ENCODE measurements at places on chromosomes 4 and X.

- DNase-seq, result no peak
Measured at GRCh38 chr4:20544645-20545044, 155.6 kb upstream of the PACRGL start.

GRCh38 chr4:94480362-94480951 lies 28.7 kb downstream of the PDLIM5 start:
- DNase-seq, result no peak

DNA sequence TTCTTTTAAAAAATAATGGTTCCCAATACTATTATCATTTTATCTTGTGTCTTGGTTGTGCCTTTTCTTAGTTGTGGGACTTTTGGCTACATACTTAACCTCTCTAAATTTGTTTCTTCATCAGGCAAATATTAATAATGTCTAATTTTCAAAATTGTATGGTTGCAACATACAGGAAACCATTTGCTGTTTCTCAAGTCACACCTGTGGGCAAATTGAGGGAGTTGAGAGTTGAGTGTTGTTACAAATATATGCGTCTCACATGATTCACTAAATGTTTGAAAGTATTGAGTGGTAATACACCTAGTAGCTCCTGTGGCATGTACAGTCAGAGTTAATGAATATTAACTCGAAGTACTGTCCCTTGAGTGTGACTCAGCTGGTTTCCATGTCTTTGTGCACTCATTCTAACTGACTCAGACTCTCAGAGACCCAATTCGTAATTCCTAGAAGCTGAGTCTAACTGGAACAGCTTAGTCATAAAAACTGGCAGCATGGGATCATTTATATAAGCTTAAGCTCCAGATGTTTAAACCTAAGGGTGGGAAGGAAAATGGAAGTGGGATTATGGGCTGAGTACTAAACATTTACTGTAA lies 802.4 kb downstream of the TRIML1 start:
- DNase-seq, result no peak

GRCh38 chrX:46599051-46599560 lies 25.5 kb downstream of the CHST7 start:
- no peak for DNase-seq

GRCh38 chrX:35251226-35251625 lies 308.6 kb downstream of the FAM47B start:
- no peak for DNase-seq

DNA sequence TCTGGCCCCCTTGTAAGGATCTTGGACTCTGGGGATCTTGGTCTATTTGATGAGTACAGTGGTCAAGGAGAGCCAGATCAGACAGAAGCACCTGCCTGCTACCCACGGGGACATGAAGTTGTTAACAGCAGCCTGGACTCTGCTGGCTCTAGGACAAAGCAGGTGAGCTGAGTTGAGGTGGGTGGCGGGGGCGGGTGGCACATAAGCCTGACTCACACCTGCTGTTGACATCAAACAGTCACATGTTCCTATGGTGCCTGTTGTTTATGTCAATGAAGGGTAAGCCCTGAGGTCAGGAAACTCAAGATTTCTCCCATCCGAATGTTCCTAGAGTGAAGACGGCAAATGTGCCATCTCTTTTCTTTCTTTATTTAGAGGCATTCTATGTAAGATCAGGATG lies 50.1 kb upstream of the CLNK start:
- DNase-seq, result no peak

DNA sequence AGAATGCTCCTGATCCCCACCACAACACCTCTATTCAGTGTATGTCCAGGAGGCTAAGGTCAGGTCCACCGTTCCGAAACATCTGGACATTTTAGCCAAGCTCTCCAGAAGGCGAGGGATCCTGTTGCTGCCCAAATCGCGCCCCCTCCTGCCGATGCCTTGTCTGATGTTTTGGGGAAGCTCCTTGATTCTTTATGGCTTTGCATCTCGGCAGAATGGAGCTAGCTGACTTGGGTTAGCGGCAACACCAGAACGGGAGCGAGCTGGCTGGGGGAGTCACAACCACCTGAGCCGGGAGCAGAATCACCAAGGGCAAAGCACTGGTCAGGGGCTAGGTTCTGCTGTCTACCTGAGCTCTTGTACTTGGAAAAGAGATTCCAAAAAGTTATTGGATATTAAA lies 6.6 kb upstream of the POU3F4 start:
- DNase-seq, result no peak

GRCh38 chr4:103443324-103443723 lies 245.2 kb upstream of the CENPE start:
- no peak for DNase-seq

DNA sequence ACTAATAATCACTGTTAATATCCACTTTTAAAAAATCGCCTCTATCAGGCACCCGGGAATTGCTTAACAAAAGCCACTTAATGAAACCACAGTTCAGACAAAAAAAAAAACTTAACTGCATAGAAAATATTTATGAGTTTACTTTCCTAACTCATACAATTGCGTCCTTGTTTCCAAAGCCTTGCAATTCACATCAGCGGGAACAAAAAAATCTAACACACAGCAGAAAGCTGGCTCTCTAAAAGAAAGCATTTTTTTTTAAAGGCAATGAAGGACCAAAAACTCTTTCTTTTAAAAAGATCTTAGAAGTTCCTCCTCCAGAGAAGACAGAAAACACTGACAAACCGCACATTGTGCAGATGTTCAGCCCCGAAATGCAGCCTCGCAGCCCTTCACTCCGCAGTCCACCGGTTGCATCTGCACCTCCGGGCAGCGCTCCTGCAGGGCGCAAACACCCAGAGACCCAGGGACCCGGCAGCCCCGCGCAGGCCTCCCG lies 812 bp downstream of the FAT1 start:
- no peak for DNase-seq

DNA sequence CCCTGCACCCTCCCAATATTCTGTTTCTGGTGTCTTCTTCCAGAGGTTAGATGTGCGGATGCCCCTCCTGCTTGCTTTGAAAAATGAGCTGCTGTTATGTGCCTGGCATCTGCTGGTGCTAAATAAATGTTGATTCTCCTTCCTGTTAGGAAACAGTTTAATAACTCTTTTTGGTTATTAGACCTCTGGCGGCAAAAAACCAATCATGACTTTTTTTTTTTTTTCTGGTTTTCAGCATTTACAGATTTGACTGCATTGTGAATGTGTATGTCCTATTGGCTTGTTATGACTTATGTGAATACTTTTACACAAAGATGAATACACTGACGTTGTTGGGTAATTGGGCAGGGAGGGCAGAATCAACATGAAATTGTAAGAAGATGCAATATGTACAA lies 13.6 kb upstream of the TMEM156 start:
- no peak for DNase-seq

- DNase-seq, result no peak
Measured at GRCh38 chrX:9729171-9729885, 36.3 kb downstream of the GPR143 start.

DNA sequence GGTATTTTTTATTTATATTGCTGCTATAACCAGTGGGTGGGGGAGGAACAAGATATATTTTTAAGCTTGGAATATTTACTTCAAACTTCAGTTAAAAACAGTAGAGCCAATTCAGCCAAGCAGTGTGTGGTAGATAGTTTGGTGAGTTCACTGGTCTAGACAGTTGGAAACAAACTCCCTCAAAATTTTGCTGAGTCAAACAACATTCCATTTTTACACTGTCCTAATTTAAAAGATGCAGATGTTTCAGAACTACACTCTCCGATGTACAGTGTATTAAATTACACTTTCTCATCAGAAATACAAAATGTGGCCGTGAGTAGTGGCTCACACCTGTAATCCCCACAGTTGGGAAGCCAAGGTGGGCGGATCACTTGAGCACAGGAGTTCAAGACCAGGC lies 23.3 kb downstream of the PRKX start:
- no peak for DNase-seq

- no peak for DNase-seq
Measured at GRCh38 chrX:153190381-153190780, 11.3 kb downstream of the MAGEA1 start.

DNA sequence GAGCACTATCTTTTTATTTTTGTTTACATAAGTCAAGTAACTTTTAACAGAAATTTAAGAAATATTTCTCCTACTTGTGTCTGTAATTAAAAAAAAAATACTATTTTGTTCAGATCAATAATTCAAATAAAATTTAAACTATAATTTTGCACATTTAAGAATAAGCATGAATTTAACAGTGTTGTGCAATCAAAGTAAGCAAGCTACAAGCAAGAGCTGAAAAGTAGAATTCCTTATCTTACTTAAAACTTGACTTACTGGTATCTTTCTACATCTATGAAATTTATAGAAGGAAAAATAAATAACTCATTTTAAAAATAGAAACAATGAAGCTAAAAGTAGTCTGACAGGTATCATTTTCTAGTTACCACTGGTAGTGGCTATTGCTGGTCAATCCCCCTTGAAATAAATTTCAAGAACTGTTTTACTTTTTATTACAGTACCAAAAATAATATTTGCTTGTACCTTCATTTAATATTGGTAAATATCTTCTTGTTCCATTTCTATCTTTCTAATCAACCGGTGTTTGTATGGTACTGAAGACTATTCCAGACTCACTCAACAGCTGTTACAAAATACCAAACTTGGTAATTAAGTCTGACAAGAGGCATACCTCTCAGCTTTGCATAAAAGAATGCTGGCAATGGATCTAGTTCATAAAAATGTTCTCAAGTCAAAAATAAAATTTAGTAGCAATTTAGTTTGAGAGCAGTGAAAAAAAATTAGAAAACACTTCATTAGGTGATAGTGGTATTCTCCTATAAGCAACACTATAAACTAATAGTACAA lies 62.2 kb downstream of the NOCT start:
- DNase-seq, result no peak

GRCh38 chr4:31741326-31741725 lies 1021.2 kb downstream of the PCDH7 start:
- no peak for DNase-seq

DNA sequence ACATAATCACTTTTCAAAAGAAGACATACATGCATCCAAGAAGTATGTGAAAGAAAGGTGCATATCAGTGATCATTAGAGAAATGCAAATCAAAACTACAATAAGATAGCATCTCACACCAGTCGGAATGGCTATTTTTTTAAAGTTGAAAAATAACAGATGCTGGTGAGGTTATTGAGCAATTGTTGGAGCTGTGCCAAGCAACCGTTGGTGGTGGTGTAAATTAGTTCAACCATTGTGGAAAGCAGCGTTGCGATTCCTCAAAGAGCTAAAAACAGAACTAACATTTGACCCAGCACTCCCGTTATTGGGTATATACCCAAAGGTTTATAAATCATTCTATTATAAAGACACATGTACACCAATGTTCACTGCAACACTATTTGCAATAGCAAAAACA lies 14.2 kb downstream of the COX7B2 start:
- DNase-seq, result no peak

DNA sequence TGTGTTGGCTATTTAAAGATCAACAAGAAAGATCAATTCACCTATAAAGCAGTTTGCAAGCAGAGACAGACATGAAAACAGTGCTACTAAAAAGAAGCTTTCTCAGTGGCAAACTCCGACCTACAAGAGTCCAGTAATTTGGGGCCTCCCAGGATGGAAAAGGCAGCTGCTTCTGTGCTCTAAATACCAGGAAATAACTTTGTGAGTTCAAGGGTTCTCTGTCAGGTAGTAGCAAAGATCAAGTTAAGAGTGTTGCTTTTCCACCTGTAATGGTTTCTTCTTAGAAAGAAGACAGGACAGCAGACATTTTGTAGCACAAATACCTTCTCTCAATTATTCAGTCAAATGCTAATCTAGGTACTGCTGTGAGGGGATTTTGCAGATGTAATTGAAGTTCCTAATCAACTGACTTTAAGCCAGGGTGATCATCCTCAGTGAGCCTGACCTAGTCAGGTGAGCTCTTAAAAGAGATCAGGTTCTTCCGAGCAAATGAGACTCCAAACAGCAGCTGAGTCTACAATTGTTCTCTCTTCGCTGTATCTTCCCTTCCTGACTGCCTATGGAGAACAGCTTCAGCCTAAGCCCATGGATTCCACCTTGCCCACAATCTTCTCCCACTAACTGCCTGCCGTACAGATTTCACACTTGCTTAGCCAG lies 13.5 kb downstream of the ANKRD17 start:
- DNase-seq, result no peak

- no peak for DNase-seq
Measured at GRCh38 chr4:28247805-28248204, 1387.2 kb downstream of the STIM2 start.

- no peak for DNase-seq
Measured at GRCh38 chr4:41712425-41712824, 36.1 kb downstream of the PHOX2B start.

DNA sequence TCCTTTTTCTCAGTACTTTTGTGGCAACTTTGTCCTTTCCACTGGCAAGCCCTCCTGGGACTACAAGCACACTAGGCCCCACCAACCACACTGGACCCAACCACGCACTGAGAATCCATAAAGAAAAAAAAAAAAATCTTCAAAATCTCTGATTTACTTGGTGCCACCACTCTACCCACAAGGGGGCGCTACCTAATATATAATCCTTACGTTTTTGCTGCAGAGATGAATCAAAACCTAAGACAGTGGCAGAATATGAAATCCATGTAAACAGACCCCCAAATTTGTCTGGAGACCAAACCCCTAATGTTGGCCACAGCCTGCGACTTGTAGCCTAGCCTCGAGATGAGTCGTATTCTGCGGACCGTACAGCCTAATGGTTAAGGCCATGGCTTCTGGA lies 63.5 kb upstream of the ARHGAP36 start:
- DNase-seq, result no peak

- no peak for DNase-seq
Measured at GRCh38 chrX:16639966-16640365, 10.0 kb upstream of the S100G start.

- no peak for DNase-seq
Measured at GRCh38 chrX:14607446-14607985, 78.2 kb downstream of the GLRA2 start.

DNA sequence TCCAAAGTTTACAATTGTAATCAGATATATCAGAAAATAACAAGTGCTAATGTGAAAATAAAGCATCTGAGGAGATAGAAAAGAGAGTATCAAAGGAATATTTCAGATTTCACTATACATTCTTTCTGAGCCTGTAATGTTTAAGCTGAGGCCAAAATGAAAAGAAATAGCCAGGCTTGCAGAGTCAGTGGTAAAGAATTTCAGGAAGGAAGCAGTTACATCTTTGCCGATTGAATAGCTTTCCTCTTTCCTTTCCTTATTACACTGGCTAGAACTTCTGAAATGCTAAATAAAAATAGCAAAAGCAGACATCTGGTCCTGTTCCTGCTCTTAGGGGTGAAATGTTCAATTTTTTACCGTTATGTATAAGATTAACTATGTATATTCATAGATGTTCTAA lies 1441.6 kb upstream of the PCDH7 start:
- no peak for DNase-seq

DNA sequence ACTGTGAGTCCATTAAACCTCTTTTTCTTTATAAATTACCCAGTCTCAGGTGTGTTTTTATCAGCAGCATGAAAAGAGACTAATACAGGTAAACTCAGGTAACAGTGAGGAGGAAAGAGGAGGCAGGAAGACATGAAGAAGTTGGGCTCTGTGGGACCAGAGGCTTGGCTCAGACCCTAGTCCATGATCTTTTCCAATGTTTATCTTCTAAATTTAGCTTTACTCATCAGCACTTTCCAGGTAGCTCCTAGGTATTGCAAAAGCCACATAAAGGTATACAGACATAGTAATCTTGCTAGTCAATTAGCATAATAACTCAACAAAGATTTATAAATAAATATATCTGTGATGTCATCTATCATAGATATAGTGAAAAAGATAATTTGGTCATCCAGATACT lies 11.2 kb upstream of the FRYL start:
- DNase-seq, result no peak

All from activated gamma-delta T cell treated with anti-CD3 and anti-CD28 coated beads, Interleukin-2, amount 50 U/mL, for 16 hours (primary cell).